ENCODE measurements at places on chromosomes 2 and 18.

DNA sequence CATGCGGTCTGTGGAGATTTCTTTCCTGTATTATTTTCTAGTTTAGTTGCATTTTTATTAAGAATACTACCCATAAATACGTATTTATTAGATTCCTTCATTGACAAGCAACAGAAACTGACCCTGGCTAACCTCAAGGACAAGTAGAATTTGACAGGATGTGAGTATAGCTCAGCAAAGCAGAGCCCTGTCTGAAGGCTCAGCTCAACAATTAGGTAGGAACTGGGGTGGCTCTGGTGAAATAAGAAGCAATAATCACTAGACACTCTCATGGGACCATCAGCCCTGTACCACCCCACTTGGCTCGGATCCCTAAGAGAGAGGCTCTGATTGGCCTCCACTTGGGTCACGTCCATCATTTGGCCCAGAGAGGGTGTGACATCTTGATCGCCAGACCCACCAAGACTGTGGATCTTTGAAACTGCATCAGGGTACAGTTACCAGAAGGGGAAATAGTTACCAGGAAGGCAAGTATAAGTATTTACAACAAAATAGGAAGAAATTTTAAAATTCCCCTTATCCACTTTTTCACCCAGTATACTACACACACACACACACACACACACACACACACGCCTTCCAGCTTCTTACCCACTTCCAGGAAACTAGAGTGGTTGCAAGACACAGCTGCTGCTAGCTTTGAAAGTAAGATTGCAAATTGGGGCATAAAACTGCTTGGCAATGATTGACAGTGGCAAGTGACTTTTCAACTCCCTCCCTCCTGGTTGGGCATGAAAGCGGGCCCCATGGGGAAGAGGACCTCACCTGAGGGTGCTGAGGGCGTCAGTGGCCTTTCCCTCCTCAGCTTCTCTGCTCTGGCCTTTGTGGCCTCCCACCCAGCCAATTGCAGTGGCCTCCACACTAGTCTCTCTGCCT, 41.8 kb downstream of the KCTD18 start:
- DNase-seq, result no peak

DNA sequence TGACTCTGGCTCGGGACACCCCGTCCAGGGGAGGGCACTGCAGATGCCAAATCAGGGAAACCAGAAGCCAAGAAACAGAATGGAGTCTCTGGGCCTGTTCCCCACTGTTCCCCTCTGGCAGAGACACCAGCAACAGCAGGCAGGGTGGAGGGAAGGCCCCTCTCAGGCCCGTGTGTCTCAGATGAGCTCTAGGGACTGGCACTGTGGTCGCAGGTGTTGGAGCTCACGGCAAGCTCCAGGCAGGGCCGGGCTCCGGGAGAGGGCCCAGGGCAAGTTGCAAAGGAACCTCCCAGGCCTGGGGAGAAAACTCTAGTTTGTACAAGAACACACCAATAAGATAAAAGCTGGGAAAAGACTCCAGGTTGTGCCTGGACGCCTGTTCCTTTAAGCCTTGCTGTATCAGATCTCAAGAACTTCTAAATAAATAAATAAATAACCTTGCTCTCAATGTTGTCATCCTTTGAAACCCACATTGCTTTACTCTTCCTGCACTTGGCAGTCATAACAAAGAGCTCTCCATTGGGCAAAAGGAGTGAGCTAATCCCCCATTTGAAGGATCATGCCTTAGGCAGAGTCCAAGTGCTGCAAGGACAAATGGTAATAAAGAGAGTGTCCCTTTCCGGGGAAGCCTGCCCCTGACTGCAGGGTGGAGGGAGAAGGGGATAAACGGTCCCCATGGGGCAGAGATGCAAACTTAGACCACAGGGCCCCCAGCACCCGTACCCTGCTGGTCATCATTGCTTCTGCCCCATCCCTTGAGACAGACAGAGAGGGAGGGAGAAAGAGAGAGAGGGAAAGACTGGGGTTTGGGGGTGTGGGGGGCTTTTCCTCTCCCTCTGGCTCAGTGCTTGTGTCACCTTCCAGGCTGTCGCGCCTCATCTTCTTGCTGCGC, 33.3 kb downstream of the CNGA3 start:
- DNase-seq, result no peak

DNA sequence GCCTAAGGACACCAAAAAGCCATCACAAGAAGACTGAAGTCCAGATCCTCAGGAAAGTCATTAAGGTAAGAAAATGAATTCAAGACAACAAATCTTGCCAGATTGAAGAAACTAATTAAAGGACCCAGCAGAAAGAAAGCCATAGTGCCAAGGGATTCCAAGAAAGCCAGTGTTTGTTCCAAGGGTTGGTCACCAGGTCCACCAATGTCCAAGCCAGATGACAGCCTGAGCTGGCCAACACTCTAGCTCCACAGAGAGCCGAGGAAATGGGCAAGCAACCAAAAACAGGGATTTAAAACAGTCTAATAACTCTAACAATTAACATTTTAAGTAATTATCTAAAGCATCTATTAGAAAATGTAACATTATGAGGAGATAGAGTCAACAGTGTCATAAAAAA, 49.2 kb downstream of the DNER start:
- DNase-seq, result no peak

DNA sequence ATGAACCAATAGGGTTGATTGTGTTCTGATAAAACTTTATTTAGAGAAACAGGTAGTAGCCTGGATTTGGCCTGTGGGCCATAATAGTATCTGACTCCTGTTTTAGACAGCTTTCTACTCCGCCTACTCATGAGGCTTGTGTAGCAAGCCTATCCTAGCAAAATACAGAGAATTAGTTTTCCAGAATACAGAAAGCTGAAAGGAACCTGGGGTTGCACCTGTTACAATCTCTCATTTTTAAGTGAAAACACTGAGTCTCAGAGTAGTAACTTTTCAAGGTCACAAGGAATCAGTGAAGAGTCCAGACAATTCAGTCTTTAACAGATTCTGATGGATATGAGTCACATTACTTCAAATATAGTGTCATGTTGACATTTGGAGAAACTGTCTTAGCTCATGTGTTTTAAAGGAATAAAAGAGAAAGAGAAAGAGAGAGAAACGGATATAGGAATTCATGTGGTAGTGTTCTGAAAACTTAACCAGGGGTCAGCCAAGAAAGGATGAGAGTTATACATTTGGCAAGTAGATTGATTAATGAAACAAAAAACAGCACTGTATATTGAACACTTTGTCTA, 17.0 kb downstream of the ARHGAP28 start:
- DNase-seq, result no peak

- no peak for DNase-seq
These were observed 1215.2 kb upstream of the TMEFF2 start for GRCh38 chr2:193409951-193410350.
